ENCODE measurements at places on chromosomes 11 and 22.

DNA sequence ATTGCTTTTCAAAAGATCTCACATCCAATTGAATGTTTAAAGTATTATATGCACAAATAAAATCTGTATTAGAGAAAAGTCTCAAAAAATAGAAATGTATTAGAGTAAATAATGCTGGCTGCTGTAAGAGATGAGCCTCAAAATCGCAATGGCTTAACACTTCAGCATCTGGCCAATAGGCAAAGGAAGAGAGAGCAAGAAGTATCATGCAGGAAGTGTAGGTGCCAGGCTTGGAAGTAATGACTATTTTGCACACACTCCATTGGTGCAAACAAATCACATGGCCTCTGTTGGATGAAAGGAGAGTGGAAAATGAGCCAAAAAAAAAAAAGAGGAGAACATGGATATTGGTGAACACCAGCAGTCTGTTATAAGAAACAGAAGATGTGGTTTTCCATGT is 193.0 kb upstream of the E2F8 start:
- no peak for DNase-seq

DNA sequence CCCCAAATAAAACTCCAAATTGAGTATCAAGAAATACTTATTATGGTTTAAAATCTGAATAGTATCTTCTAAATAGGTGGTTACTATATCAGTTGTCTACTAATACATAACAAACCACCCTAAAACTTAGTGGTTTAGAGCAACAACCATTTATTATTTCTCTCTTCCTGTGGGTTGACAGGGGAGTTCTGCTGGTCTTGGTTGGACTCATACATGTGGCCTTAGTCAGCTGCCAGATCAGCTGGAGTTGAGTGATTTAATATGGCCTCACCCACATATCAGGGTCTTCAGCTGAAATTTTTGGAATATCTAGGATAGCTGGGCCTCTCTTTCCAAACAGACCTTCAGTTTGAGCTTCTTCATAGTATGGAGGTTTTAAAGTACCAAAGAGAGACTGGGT is 34.5 kb downstream of the C11orf65 start:
- DNase-seq = no peak

DNA sequence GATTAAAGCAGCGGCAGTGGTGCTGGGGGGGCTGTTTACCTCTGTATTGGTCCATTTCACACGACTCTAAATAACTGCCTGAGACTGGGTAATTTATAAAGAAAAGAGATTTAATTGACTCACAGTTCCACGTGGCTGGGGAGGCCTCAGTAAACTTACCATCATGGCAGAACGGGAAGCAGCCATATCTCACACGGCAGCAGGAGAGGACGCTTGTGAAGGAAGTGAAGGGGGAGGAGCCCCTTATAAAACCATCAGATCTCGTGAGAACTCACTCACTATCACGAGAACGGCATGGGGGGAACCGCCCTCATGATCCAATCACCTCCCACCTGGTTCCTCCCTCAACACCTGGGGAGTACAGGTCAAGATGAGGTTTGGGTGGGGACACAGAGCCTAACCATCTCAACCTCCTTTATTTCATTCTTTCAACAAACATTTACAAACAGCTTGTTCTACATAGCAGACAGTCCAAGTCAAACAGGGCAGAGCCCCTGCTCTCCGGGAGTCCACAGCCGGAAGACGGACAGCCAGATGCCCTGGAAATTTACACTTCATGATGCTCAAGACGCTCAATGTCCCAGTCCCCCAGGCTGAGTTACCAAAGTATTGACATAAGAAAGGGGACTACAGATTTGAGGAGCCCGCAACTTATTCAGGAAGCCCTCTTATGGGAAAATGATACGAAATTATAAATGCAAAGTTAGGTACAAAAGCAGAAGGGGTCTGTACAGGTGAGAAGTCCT is 26.3 kb upstream of the HMGXB4 start:
- DNase-seq = no peak

DNA sequence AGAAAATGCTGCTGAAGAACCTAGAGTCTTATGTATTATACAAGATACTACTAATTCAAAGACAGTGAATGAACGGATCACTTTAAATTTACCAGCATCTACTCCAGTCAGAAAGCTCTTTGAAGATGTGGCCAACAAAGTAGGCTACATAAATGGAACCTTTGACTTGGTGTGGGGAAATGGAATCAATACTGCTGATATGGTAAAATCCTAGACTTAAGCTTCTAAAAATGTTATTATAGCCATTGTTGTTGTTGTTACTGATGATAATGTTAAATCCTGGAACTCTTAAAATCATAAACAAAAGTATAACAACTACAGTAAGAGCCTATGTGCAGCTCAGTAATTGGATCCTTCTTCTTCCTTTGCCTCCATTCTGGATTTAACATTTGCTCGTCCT is 38.4 kb downstream of the USP47 start:
- no peak for DNase-seq

GRCh38 chr11:80529726-80530125 is 1088.9 kb upstream of the TENM4 start:
- DNase-seq = no peak

GRCh38 chr11:120608760-120609211 is 97.2 kb downstream of the GRIK4 start:
- no peak for DNase-seq

DNA sequence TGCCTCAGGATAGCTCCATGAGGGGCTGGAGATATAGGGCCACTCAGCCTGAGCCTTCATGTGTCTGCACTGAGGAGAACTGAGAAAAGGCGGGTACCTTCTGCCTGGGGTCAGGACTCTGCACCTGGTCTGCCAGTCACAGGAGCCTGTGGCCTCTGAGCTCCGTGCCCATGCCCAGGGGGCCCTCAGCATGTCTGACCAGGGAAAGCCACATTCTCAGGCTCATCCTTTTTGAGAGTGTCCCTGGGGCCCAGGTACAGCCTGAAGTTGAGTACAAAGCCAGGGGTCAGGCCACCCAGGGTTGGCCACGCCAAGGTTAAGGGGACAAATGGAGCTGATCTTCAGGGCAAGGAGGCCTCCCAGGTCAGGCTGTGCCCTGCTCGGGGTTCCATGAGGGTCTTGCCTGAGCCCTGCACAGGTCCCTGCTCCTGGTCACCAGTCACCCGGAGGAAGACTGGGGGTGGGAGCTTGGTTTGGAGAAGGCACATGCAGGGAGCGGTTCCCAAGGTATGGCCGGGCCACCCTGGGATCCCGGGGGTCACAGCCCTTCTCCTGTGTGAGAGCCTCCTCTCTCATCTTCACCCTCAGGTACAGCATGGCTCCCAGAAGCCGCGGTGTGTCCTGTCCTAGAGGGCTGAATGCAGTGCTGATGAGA is 6.0 kb downstream of the DENND6B start:
- DNase-seq = no peak

- no peak for DNase-seq
Observed at GRCh38 chr11:46679241-46680163, 20.9 kb downstream of the ARHGAP1 start.

- no peak for DNase-seq
Observed at GRCh38 chr11:87320123-87320522, 282.4 kb downstream of the TMEM135 start.

- DNase-seq = no peak
Observed at GRCh38 chr11:15775015-15775541, 581.3 kb downstream of the SOX6 start.

DNA sequence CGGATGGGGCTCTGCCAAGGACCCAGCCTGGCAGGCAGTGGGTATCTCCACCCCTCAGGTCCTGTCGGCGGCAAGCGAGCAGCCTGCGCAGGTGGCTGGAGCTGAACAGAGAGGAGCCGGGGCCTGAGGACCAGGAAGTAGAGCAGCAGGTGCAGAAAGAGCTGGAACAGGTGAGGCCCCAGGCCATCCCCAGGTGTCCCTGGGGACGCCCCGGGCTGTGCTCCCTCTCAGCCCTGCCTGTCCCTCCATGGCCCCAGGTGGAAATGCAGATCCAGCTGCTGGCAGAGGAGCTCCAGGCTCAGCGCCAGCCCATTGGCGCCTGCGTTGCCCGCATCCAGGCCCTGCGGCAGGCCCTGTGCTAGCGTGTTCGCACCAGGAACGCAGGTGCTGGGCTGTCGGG is 44.0 kb downstream of the PISD start:
- no peak for DNase-seq

DNA sequence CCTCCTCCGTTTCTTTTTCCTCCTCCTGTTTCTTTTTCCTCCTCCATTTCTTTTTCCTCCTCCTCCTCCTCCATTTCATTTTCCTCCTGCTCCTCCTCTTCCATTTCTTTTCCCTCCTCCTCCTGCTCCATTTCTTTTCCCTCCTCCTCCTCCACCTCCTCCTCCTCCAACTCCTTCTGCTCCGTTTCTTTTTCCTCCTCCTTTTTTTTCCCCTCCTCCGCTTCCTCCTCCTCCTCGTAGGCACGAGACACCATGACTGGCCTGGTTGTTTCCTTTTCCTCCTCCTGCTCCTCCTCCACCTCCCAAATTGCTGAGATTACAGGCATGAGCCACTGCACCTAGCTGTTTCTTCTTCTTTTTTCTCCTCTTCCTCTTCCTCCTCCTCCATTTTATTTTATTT is 25.6 kb upstream of the DRICH1 start:
- DNase-seq = no peak

DNA sequence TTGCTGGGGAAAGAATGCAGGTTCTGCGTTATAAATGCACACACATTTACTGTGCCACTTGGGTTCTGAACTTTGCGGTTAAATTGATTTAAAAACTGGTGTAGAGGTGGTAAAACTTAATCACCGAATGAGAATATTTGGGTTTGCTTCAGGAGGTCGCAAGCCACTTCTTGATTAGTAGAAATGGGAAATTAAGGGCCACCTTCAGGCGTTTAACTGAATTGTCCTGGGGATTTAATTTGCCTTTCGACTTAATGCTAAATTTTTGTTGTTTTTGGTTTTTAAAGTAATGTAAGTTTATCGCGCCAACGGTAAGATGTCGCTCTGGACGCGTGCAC is 459 bp upstream of the NCR3LG1 start:
- DNase-seq = no peak

DNA sequence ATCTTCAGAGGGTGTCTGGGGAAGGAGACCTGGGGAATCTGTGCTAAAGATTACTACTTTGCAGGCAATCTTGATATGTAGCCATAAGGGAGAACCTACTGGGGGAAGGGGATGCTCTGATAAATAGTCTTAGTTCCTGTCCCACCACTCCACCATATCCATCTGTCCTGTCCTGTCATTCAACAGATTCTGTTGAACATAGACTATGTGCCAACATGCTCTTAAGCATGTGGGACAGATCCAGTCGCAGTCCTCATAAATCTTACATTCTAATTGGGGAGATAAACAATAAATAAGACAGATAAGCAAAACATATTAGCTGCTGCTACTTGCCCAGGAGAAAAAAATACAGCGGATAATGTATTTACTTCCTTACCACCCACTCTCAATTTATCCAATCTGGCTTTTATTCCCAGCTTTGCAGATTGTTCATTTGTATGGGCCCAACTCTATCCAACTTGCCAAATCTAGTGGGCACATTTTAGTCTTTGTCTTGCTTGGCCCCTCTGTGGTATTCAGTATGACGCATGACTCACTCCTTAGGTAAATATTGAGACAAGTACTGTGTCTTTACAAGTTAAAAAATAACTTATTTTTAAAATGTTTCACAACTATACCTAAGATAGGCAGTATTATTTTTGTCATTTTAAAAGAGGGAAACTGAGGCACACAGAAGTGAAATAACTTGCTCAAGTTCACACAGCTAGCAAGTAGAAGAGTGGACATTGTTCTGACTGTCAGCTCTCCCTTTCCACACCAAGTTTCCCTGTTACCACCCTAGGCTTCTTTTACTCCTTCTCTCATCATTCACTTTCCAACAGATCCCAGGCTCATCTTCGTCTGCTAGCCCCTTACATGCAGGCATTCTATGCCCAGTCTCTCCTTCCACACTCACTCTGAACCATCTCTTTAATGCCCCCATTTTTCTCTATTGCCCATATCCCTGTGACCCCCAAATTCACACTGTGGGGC is 133.6 kb upstream of the SESN3 start:
- no peak for DNase-seq

- no peak for DNase-seq
Observed at GRCh38 chr11:6568191-6568918, 35.1 kb downstream of the RRP8 start.

DNA sequence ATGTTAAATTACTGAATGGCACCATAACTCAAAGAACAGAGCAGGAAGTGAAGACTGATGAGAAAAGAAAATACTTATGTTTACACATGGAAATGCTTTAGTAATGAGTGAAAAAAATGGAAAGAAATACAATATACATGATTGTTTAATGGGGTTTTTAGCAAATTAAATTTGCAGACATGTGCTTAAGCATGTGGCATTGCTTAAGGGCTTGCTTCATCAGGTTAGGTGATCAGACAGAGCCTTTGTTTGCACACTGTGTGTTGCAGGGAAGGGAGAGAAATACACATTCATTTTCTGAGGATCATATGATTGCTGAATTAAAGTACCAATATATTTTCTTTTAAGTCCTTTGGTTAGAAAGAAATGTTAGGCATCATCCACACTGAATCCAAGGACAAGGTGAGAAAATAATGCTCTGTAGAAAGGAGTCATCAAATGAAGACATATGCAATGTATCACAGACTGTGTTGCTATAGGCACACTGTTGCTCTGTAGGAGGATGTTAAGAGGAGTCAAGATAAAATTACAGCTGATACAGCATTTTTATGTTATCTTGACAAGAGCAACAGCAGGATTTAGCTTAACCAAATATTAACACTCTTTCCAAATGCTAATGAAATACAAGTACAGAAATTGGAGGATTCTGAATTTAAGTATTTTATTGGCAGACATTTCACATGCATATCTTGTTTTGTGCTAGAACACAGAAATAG is 23.4 kb upstream of the ARHGAP20 start:
- DNase-seq = no peak

GRCh38 chr11:32071811-32072210 is 19.1 kb upstream of the RCN1 start:
- DNase-seq = no peak

DNA sequence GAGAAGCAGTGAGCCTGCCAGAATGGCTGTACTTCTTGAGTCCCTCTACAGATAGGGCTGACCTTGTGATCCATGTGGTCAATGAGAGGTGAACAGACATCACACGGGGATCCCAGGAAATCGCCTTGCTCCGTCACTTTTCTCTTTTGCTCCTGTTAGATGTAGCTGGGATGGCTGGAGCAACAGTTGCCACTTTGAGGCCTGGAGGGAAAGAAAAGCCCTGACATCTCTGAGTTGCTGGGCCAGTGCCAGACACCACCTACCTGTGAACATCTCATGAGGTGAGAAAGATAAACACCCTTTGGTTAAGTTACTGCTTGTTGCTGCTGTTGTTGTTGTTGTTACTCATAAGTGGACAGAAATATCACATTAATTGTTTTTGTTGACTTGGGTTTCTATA is 840.3 kb downstream of the TBC1D22A start:
- no peak for DNase-seq

DNA sequence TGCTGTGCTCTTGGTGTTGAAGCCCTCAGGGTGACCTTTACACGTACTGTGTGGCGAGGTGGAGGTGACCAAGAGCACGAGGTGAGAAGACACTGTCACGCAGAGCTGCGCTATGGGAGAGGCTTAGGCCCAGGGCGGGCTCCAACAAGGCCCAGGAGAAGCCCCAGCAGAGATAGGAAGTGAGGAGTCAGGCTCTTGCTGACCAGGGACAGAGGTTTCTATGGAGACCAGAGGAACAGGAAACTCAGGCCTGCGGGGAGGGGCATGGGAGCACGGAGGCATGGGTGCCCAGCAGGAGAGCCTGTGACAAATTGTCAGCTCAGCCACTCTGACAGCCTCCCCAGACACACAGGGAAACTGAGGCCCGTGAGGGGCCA is 15.8 kb downstream of the DGKZ start:
- DNase-seq = no peak

GRCh38 chr11:97995874-97996273 is 1024.9 kb upstream of the CNTN5 start:
- no peak for DNase-seq
